ENCODE measurements at places on chromosomes 6 and 20. TPM values are rescaled to one million over a fixed set of nuclear protein-coding genes. Genes with fewer than 3 reads are reported as not detected.

DNA sequence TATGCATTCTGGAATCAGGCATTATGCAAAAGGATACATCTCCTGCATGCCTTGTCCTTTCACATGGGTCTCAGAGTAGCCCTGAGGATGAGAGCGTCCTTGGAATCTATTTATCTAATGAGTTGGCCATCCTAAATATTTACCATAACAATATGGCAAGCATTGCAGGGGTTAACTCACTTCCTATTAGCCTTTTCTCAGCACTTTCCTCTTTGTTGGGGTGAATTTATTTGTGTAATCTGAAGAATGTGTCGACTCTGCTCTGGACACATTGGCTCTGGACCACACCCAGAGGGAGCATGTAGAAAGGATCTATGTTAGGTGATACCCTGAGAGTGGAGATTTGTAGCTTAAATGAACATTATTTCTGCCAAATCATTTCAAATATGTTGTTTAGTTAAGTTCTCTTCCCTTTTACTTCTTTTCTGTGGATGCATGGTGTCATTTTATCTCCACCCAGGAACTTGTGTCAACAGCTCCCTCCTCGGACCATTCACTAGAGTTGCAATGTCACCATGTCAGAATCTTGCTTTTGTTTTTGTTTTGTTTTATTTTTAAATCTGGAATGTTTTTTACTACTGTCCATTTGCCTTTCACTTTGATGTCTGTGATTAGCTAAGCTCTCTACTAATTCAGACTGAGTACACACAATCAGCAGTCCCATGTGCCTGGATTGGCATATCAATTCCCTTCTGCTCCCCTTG, 757.0 kb upstream of the MMS22L start:
- DNase-seq = peak; percentile 63

Gene KCTD20
- 26.2 TPM for total RNA-seq

- peak; percentile 36 for DNase-seq
Measured at GRCh38 chr6:40391851-40392517, 195.2 kb downstream of the LRFN2 start.

- no peak for DNase-seq
Measured at GRCh38 chr20:37294262-37294981, 5.0 kb downstream of the MANBAL start.

DNA sequence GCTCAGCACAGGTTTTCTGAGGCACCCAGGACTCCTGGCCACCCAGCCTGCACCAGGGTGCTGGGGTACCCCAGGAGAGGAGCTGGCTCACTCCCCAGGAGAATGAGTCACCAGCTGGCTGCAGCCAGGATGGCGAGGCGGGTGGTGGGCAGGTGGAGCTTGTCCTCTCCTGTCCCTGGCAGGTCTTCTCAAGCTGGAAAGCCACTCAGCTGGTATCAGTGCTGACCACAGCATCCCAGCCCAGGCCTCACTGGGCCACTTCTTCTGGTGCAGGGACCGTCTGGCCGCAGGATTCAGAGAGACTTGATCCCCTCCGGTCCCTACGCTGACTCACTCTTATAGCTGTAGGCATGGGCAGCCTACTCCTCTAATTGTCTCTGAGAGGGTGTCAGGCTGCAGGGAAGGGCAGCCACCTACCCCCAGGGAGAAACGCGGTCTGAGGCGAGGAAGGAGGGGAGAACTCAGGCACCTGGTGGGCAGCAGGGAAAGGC, 22.2 kb downstream of the TFEB start:
- DNase-seq = no peak

- DNase-seq = no peak
Measured at GRCh38 chr20:33679758-33680485, 5.7 kb upstream of the NECAB3 start.

Gene NDUFAF4
- 84.9 TPM for total RNA-seq

All from H1 (cell line).